Effector memory CD8-positive, alpha-beta T cell (primary cell): ENCODE measurements at places on chromosomes 2 and 18.

- DNase-seq, result no peak
Observed at GRCh38 chr2:215691346-215691745, 255.5 kb upstream of the FN1 start.

GRCh38 chr18:9148203-9148552, 11.6 kb downstream of the ANKRD12 start:
- DNase-seq, result no peak

DNA sequence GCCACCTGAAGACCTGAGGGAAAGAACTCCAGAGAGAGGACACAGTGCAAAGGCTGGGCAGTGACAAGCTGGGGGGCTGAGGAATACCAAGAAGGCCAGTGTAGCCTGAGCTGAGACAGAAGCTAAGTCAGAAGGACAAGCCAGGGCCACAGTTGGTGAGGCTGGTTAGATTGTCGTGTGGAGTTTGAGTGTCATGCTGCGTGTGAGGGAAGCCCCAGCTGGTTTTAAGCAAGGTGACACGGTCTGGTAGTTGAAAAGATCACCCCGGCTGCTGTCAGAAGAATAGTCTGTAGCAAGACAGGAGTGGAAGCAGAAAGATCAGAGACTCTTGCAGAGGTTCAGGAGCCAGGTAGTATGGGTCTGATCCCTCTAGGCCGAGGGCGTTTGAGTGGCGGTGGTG, 50.6 kb upstream of the RMDN2 start:
- DNase-seq, result no peak

GRCh38 chr2:10775021-10775780, 37.4 kb downstream of the PDIA6 start:
- no peak for DNase-seq

DNA sequence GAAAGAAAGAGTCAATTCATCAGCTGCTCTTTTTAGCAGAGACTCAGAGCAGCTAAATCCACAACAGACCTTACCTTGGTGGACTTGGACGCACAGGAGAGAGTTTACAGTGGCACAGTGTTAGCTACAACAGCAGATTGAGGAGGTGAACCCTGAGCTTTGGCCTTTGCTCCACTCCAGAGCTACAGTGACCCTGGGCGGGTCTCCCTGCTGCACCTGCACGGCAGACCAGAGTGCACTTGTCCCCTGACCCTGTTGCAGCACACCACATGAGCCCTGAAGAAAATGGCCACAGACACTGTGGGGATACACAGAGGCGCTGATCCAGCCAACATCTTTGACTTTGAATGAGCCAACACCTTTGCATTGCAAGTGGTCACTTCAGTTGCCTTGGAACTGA, 11.0 kb downstream of the SLC19A3 start:
- DNase-seq, result no peak

DNA sequence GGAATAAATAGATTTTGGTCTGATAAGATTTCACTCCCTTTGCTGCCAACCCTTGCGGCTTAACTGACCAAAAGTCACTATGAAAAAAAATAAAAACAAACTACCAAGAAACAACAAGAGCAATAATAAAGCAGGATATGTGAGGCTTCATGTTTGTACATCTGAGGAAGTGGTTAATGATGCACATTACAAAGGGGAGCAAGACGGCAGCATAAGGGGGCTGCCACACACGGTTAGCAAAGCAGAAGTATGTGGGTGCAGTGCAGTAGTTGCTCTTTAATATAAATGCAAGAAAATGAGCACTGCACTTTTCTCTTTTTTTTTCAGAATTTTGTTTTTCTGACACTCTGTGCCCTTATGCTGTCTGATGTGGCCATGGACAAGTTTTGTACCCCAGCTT, 377.1 kb upstream of the CNTNAP5 start:
- DNase-seq, result no peak

- no peak for DNase-seq
Observed at GRCh38 chr2:216626168-216626874, 6.9 kb upstream of the IGFBP2 start.

DNA sequence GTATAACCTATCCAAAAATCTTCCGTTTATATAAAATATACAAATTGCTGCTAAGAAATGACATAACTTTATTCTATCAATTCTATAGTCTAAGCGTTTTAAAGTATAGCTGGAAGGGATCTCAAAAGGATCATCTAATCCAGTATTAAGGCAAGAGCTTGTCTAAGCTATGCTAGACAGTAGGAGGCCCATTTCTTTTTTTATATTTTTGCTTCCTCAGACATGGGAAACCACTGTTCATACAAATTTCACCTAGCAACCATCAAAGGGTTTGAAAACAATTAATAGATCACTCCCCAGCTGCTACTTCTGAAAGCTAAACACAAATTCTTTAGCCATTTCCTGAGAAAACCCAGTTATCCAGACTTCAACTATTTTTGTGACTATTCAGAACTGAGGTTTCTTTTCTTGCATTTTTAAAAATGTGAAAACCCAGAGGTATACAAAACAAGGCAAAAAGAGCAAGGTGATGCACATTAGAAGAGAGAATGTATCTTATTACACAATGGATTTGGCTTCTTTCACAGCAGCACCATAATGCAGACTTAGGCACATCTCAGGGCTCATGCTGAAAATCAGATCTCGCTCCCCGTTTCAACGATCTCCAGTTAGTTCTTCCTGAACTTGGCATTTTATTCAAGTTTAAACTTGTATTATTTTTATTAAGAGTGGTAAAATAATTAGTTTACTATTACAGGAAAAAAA, 274.4 kb downstream of the LRP1B start:
- DNase-seq, result no peak

DNA sequence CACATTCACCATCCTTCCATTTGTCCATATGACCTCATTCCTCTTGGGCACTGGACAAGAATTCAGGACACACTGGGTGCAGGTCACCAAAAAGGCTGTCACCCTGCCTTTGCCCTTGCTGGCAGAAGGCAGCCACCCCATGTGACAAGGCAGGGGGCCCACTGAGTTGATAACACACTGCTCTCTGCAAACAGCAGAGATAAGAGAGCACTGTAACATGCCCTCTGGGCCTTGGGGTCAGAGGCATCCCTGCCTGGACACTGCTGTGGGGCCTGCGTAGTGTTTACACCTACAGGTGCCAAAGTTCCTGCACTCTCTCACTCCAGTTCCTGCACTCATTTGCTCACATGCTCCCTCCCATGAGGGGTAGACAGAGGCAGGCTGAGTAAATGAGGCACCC, 344.7 kb upstream of the TCF4 start:
- DNase-seq, result no peak

DNA sequence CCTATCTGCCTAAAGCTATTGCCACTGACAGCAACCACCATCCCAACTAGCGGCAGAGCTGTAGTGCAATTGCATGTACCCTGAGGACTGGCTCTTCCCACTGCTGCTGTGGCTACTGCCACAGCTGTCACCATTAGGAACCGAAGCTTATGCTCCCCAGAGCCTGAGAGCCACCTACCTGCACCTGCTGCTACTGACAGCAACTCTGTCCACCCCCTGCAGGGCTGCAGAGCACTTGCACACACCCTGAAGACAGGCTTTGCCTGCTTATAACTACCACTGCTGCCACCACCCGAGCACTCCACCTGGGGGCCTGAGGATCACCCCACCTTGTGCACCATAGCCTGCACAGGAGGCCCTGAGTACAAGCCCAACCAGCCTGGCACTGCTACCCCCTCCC, 217.6 kb upstream of the FOSL2 start:
- DNase-seq, result no peak

GRCh38 chr2:64551851-64552250, 27.7 kb downstream of the AFTPH start:
- no peak for DNase-seq

GRCh38 chr2:68319398-68320117, at the start of gene CNRIP1:
Gene CNRIP1 (minus strand): TSS chr2:68319949. CDS start chr2:68319400, 549 bp downstream.
- peak; percentile 2 for DNase-seq
